ENCODE measurements at places on chromosomes 16 and 17.

- no peak for DNase-seq
These were observed 21.6 kb downstream of the CCDC182 start for GRCh38 chr17:57723427-57724025.

DNA sequence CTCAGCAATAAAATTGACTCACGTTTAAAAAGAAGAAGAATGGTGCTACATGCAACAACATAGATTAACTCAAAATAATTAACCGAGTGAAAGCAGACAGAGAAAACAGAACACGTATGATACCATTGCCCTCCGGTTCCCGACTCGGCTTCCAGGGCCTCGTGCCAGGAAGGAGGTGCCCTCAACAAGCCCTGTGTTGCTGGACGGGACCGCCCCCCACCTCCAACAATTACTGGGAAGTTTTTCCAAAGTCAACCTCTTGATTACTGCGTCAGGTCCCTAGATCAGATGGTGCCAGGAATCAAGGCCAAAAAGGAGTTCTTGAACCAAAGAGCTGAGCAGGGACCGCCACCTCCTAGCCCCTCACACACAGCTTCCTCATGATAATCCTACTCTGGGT is 20.4 kb downstream of the DNAH17 start:
- DNase-seq = no peak

DNA sequence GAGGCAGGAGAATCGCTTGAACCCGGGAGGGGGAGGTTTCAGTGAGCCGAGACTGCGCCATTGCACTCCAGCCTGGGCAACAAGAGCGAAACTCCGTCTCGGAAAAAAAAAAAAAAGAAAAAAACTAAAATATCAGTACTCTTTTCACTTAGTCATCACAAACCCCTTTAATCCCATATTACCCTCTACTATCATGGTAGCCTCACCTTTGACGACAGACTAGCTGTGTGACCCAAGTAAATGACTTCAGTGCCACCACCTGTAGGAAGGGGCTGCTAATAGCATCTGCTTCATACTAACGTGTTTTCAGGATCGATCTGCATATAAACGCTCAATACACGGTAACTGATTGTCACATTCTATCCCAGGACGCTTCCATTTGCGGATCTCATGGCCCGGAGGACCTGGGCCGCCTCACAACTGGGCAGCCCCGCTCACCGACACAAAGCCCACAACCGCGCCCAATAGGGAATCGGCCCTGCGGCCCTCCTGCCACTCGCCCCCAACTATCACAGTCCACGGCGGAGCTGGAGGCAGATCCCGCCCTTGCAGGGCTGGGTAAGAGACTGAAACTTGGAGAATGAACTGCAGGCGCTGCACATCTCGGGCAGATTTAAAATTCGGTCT is 1.1 kb upstream of the ZNF263 start:
- DNase-seq = no peak

DNA sequence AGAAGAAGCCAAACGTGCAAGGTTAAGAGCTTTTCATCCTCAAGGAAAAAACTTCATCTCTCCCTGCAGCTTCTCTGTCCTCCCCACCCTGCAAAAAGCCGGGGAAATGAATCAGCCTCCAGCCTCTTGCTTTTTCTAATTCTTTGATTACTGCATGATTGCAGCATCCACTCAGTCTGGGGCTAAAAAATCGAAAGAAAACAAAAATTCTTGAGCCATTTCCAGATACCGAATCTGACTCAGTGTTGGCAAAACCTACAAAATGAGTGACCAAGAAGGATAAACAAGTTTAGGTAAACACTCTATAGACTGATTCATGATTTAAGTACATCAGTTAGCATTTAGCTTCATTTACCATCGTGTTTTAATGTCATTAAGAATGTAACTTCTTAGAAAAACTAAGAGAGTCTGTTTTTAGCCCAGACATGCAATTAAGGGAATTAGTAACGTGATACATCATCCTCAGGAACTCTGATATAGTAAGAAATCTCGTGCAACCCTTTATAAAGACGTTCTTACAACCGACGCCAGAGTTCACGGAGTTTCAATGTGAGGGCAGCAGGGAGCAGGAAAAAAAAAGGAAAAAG is 287.3 kb upstream of the FOXF1 start:
- DNase-seq = no peak

- no peak for DNase-seq
These were observed 13.0 kb downstream of the CBX4 start for GRCh38 chr17:79826204-79826680.

GRCh38 chr17:52376137-52376536 is 217.6 kb upstream of the CA10 start:
- no peak for DNase-seq
